Memory B cell (primary cell): ENCODE measurements at places on chromosomes 13 and 19.

- DNase-seq = no peak
These were observed 24.3 kb upstream of the MYDGF start for GRCh38 chr19:4694211-4694987.

DNA sequence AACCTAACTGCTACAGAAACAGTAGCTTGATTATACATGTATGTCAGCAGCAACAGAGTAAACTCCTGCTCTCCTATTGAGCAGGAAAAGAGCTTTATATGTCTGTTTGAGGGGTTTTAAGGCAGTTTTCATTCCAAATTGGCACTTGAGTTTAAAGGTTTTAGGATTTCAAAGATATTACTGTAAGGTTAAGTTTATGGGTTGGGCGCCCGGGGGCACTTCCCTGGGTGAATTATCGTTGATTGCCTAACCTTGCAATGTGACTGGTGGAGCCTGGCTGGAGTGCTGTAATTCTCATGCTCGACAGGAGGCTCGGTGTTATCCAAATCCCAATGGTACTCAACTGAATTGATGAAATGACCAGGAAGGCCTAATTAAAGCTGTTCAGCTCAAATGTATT, 1586.1 kb downstream of the OLFM4 start:
- no peak for DNase-seq

DNA sequence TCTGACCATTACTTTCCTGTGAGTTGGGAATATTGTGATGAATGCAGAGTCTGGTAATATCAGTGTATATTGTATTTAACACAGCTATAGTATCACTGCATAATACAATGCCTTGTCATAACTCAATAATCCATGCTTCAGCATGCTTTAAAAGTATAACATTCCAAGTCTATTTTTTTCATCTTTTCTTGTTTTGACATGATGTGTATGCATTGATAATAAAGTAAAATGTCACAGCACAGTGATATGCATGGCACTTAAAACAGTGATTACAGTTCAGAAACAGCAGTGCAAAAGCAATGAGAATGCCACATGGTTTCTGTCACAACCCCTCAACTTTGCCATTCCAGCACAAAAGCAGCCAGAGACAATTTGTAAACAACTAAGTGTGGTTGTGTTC, 17.8 kb downstream of the KATNAL1 start:
- no peak for DNase-seq

DNA sequence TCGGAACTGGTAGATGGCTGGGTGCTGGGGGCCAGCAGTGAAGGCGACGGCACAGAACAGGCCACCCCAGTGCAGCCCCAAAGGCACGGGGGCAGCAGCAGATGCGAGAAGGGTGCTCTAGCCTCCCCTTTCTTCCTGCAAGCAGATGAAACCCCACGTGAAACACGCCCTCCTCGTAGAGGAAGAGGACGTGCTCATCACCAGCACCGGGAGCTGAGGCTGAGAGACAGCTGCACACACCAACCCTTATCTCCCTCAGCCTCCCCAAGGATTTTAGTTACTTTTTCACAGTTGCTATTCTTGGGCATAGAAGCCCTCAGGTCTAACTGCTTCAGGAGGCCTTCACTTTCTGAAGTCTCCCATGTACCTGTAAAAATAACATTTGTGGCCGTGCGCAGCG, 11.9 kb downstream of the ZNF787 start:
- DNase-seq = no peak

- no peak for DNase-seq
These were observed 550.1 kb downstream of the DACH1 start for GRCh38 chr13:71316792-71317363.

GRCh38 chr13:27401210-27401609, 23.2 kb upstream of the GTF3A start:
- no peak for DNase-seq

DNA sequence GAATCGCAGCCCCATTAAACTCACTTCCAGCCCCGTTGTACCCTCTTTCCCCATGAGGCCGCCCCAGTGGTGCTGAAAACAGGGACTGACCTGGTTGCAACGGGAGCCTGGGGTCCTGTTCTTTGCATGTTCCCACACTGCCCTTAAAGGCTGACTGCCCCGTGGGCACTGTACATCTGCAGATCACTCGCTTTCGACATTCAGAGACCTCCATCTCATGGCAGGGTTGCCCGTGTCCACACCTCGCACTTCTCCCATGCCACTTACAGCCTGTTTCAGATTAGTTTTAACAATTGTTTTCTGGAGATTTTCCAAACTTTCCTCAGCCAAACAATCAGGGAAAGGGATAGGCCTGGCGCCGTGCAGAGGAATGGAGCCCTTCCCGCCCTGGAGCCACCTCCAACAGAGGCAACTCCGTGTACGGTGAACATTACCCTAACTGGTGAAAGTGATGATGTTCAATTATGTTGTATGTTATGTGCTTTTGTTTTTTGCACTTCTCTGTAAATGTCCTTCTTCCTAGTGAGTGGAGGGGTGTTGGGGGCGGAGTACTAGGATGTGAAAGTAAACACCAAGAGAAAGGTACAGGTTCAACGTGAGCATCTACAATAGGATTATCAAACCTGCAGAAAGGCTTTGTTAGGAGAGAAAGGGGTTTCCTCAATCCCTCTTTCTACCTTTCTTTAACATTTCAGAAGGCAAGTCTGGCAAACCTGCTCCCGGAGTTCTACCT, 262.8 kb downstream of the FOXO1 start:
- DNase-seq = no peak

- no peak for DNase-seq
These were observed at the start of gene CBLC for GRCh38 chr19:44777715-44778347. Gene CBLC, plus strand, starts transcription at chr19:44777890. Its CDS starts 42 bp downstream, at chr19:44777932.

DNA sequence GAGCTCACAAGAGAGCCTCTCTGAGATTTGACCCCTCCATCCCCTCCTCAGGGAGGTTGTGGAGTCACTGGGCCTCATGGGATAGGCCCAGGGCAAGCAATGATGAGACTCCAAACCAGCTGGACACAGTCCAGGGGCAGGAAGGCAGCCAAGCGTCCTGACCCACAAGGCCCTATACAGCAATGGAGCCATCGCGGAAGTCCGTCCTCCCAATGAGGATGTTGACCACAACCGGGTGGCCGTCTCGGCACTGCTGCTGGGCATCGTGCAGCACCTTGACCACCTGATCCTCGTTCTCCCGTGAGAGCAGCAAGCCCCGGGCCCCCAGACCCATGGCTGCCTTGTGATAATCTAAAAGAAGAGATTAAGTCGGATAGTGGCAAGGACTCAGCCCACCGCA, 7.9 kb downstream of the SYDE1 start:
- DNase-seq = no peak
